ENCODE measurements at places on chromosomes 5 and 9.

GRCh38 chr9:111648066-111648465 lies 13.3 kb upstream of the GNG10 start:
- no peak for DNase-seq

DNA sequence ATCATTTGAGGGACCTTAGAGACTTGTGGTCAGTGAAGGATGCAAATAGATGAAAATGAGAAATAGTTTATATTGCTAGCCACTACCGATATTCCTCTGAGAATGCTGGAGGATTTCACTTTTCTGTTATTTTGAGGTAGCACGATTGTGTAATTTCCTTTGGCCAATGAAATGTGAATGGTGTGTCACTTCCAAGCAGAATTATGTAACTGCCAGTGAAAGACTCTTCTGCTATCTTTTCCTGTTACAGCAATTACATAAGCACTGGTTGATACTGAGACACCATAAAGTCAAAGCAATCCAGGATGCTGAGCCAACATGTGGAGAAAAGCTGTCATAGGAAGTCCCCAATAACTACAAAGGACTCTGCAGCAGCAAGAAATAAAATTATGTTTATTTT lies 3.6 kb upstream of the PCDHA2 start:
- no peak for DNase-seq

GRCh38 chr9:6910032-6910431 lies 152.3 kb downstream of the KDM4C start:
- no peak for DNase-seq

- no peak for DNase-seq
Observed at GRCh38 chr5:39717176-39717897, 292.6 kb upstream of the DAB2 start.

GRCh38 chr9:71544464-71544863 lies 223.8 kb downstream of the CEMIP2 start:
- no peak for DNase-seq

- no peak for DNase-seq
Observed at GRCh38 chr9:104872656-104873488, 55.1 kb downstream of the ABCA1 start.

Measured in activated naive CD4-positive, alpha-beta T cell (primary cell).